Stimulated activated CD4-positive, alpha-beta T cell treated with anti-CD3 and anti-CD28 coated beads, TNF-alpha, amount 100 ng/mL, for 1 hour (primary cell): ENCODE measurements at places on chromosomes 1 and 21.

DNA sequence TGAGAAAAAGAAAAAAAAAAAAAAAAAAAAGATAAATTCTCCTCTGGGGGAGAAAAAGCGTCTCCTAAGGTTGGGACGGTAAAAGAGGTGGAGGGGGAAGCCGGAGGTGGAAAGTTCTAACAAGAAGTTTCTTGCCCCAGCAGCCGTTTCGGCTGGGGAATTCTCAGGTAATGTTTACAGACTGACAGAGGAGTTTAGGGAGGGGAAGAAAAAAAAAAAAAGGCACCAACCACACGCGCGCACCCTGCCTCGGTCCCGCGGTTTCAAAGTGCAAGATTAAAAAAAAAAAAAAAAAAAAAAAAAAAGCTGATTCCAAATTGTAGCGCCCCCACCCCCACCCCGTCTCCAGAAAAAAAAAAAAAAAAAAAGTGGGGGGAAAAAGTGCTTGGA lies 504 bp downstream of the DHRS3 start:
- DNase-seq = no peak

DNA sequence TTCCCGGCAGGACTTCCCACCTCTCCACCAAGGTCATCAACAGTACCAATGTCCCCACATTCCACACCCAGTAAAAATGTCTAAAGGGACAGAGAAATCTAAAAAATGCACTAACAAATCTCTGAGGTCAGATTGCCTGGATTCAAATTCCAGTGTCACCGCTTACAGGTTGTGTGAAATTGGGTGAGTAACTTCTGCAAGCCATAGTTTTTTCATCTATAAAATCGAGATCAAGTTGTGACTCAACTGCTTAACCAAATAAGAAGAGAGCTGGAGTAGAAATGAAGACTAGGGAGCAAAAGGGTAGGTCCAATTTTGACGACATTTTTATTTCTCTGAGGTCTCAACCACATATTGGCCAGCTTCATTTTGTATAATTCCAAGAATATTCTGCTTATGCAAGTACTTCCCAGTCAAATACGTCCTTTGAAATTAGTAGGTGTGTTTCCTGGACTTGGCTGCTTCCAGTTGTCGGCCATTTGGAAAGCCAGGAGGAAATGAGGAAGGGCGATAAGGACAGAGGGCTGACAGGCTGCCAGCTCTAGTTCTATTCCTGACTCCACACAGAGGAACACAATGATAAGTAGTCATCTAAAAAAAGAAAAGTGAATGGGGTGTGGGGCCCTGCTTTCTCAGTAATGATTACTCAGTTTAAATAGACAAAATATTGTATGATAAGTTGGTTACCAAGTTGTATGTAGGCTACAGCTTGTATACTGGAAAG lies 57.7 kb upstream of the ZC3H11B start:
- no peak for DNase-seq

DNA sequence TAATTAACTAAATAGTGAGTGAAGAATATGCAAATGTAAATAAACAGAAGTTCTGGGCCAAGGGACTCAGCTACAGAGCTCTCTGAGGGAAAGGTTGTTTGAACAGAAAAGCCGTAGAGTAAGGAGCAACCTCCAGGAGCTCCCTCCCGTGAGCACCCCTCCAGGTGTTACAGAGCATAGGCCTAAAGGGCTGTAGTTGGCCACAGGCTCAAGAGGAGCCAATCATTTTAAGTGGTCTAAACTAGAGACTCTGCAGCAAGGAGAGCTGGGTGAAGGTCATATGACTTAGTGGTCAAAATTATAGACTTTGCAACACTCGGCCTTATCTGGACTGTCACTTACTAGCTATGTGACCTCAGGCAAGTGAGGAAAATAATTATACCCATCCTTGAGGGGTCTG lies 19.1 kb upstream of the RXRG start:
- no peak for DNase-seq

GRCh38 chr21:34670962-34671348 lies 2.2 kb downstream of the CLIC6 start:
- DNase-seq = no peak

- no peak for DNase-seq
These were observed 683.4 kb downstream of the PTPRC start for GRCh38 chr1:199322278-199322677.

GRCh38 chr1:196897158-196897828 lies 9.4 kb downstream of the CFHR4 start:
- DNase-seq = no peak

- DNase-seq = no peak
These were observed 8.8 kb upstream of the CEP85 start for GRCh38 chr1:26225033-26225831.

GRCh38 chr1:206012086-206012859 lies 9.1 kb upstream of the RAB7B start:
- no peak for DNase-seq
